ENCODE measurements at places on chromosomes 16 and 17.

DNA sequence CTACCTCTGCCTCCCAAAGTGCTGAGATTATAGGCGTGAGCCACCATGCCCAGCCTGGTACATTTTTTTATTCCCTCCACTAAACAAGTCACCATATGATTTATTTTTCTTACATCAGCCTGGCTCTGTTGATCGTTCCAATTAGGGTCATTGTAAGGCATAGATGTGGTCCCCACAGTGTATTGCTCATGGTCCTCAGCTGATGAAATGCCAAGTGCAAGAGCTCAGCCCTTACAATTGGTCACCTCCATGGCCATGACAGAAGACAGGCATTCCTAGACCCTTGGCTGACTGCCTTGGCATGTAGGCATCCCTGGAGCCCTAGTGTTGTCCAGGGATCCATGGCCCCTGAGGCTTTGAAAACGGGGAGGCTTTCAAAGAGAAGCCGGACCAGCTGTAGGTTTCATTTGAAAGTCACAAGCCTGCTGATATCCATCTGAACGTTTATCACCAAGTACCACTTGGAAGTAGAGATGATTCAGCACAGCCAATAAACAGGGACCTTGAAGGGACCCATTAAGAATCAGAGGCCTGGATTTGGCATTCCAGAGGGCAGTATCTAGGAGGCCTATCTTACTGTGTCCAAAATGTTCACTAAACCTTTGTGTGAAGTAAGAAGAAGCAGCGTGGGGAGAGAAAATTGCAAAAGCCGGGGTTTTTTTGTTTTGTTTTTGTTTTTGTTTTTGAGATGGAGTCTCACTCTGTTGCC is 20.6 kb upstream of the PRKCA start:
- no peak for DNase-seq

GRCh38 chr17:66354981-66355380 is 52.6 kb downstream of the PRKCA start:
- no peak for DNase-seq

DNA sequence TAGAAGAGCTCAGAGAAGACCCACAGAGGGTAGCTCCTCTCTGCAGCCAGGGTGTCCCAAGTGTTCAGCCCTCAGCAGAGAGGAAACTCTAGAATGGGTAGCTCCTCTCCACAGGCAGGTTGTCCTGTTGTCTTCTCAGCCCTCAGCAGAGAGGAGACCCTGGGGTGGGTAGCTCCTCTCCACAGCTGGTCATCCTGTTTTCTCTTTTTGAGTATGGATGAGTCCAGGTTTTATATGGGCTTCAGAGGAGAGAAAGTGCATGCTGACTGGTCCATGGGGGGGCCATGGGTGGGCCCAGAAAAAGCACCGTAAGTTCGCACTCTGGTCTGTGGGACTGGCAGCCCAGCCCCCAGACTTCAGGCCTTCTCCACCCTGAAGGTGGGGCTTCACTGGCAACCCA is 48.4 kb downstream of the ESRP2 start:
- no peak for DNase-seq

- DNase-seq: no peak
Observed at GRCh38 chr16:64754279-64754678, 367.6 kb downstream of the CDH11 start.

DNA sequence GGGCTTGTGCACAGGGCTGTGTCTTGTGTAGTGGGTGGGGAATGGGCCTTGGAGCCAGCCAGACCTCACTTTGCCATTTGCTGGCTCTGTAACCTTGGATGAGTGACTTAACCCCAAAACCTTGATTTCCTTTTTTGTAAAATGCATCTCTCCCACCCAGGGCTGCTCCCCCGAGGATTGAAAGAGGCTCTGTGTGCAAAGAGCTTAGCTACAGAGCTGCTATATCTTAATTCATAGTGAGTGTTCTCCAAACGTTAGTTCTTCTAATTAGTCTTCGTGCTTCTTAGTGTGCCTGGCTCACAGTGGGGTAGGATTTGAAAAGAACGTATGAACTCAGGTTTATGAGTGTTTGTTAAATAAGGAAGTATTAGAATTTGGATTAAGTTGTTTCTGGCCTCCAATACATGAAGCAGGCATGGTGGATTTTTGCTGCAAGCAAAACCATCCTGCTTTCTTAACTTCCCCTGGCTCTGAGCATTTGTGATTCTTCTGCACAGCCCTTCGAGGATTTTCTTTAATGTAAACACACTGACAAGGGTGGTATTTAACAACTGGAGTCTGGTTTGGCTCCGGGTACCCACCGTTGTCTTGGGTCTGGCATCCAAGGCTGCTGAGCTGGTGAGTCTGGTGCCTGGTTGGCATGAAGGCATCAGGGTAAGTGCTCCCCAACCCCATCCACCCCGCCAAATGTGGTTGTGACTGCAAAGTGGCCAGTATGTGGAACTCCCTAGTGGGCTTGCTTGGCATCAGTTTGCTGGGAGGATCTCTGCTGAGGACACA is 29.7 kb downstream of the KSR1 start:
- DNase-seq: no peak

GRCh38 chr17:65268832-65269231 is 131.7 kb downstream of the RGS9 start:
- DNase-seq: no peak

DNA sequence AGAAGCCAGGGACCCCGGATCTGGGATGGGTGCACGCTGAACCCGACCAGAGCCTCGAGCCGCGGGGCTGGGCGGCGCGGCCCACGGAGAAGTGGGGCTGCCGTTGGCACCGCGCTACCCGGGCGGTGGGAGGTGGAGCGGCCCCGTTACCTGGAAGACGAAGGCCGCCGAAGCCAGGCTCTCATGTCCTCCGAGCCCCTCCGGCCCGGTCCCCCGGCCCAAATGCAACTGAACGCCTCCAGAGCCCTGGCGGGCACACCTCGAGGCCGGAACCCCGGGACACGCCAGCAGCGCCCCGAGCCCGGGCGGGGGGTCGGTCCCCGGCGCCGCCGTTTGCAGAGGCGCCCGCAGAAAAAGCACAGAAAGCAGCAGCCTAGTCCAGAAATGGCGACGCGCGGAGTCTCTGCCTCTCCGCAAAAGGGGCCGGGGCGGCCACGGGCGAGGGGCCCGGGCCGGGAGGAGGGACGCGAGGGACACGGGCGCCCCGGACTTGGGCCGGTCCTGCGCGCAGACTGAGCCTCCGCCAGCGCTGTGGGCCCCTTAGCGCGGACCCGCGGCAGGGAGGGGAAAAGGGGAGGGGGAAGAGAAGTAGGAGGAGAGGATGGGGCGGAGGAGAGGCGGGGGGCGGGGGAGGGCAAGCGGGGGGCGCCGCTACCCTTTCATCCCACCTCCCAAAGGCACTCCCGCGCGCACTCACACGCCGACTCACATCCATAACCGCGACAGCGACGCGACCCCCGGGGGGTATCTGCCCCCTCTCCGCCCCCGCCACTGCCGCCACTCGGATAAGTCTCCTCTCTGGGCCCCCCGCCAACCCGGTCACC is 1.4 kb downstream of the AXIN2 start:
- peak; percentile 58 for DNase-seq

DNA sequence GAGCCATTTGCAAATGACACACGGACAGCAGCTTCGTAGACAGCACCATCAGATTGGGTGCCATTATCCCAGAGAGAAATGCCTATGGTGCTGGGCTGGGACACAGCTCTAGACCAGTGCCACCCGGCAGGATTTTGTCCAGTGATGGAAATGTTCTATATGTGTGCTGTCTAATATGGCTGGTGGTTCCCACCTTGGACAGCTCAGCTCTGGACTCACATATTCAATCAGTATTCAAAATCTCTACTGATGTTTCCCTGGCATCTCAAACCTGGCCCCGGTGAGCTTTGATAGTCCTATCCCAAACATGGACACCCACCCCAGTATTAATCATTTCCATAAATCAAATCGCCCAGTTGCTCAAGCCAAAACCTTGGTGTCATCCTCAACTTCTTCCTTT is 23.0 kb downstream of the FA2H start:
- DNase-seq: no peak

DNA sequence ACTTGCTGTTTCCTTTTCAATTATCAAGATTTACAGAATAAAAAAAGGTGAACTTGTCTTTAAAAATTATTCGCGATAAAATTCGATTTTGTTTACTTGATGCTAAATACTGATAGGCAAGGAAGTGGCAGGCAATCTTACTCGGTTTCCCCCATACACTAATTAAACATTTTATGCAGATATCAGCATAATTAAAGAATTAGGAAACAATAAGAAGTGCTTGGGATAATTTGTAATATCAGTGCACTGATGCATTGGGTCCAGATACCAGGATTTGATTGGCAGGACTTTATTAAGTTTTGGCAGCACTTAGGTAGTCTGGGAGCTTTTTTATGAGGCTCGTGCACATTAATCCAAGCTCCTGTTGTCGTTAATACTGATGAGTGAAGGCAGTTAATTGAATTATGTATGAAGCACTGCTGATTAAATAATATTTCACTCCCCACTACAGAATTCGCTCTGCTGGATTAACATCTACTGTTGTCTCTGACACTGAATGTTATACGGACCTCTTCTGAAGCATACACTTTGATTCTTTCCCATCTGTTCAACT is 165.6 kb downstream of the CA10 start:
- DNase-seq: no peak
